ENCODE measurements at places on chromosomes 6 and 20. TPM values are rescaled to one million over a fixed set of nuclear protein-coding genes. Genes with fewer than 3 reads are reported as not detected.

Gene HEY2
- total RNA-seq, result 0.25 TPM

Gene THBD
- total RNA-seq, result 6.7 TPM

Gene CHRNA4
- total RNA-seq, result not detected

Gene PTPRK
- 27.1 TPM for total RNA-seq

Gene GPR63
- total RNA-seq, result 0.27 TPM

Gene FKBP1C
- 0.33 TPM for total RNA-seq

Gene RBL1
- 31.9 TPM for total RNA-seq

Gene GMPR
- 2.5 TPM for total RNA-seq

Gene C6orf141
- total RNA-seq, result 5.7 TPM

Gene MACROD2
- 1.3 TPM for total RNA-seq

Gene RIPOR3
- total RNA-seq, result 1.6 TPM

Gene TGM2
- 117 TPM for total RNA-seq

Gene FITM2
- 1.8 TPM for total RNA-seq

Gene CCN6
- total RNA-seq, result not detected

Gene AIF1
- not detected for total RNA-seq

Gene GLYATL3
- total RNA-seq, result not detected

Gene RAE1
- 26.9 TPM for total RNA-seq

Gene HM13
- total RNA-seq, result 47.6 TPM

Gene HRH3
- not detected for total RNA-seq

Gene TSBP1
- total RNA-seq, result not detected

Gene MPIG6B
- not detected for total RNA-seq

Gene DLK2
- total RNA-seq, result 0.36 TPM

Gene TNFRSF21
- total RNA-seq, result 17.7 TPM

Gene CNBD2
- 2.2 TPM for total RNA-seq

Gene EDN1
- total RNA-seq, result 7.4 TPM

Gene RRP36
- total RNA-seq, result 86.6 TPM

Gene CST8
- total RNA-seq, result not detected

Gene EPHA7
- 1.5 TPM for total RNA-seq

Gene MLN
- total RNA-seq, result not detected

Gene IP6K3
- not detected for total RNA-seq

Gene CDKN1A
- 246 TPM for total RNA-seq
